ENCODE measurements at places on chromosomes 6 and 20.

DNA sequence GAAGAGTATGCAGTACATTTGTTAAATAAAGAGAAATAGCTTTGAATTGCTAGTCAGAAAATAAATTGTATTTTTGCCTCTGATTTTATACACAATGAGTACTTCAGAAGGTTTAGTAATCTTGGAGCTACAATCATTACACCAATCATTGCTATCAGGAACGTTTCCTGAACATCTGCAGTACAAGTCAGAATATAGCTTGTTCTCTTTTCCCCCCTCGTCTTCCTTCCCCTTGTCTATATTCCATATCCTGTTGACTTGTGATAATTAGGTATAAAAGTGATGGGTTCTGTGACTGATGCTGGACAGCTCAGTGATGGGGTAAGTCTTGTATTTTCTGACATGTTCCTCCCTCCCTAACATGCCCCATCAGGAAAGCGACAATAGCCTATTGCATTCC is 94.0 kb downstream of the AHI1 start:
- DNase-seq = no peak

DNA sequence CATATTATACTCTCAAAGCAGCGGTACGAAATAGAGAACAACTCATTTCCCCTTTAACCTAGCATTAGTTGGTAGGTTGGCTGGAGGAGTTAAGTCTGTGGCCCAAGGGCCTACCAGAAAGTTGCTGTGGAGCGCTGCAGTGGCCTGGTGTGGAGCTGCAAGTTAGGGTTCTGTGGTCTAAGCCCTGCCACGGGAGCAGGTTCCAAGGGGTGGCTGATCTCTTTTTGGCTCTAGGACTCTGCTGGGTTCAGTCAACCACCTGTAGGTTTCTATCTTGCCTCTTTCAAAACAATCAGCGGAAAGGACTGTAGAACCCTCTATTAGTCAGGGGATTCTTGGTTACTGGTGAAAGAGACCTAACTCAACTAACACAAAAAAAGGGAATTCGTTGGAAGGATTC is 54.5 kb upstream of the TULP4 start:
- DNase-seq = no peak

GRCh38 chr6:99348288-99349170 is 945 bp downstream of the FAXC start:
- DNase-seq = no peak

GRCh38 chr6:105432797-105433196 is 29.9 kb upstream of the PREP start:
- no peak for DNase-seq

GRCh38 chr6:69398729-69399128 is 398.1 kb downstream of the LMBRD1 start:
- no peak for DNase-seq

GRCh38 chr6:160258346-160259142 is at the start of gene SLC22A2:
SLC22A2 (minus strand) TSS chr6:160258821; CDS start chr6:160258757, 64 bp downstream.
- no peak for DNase-seq
